ENCODE measurements at places on chromosomes 2 and 18.

DNA sequence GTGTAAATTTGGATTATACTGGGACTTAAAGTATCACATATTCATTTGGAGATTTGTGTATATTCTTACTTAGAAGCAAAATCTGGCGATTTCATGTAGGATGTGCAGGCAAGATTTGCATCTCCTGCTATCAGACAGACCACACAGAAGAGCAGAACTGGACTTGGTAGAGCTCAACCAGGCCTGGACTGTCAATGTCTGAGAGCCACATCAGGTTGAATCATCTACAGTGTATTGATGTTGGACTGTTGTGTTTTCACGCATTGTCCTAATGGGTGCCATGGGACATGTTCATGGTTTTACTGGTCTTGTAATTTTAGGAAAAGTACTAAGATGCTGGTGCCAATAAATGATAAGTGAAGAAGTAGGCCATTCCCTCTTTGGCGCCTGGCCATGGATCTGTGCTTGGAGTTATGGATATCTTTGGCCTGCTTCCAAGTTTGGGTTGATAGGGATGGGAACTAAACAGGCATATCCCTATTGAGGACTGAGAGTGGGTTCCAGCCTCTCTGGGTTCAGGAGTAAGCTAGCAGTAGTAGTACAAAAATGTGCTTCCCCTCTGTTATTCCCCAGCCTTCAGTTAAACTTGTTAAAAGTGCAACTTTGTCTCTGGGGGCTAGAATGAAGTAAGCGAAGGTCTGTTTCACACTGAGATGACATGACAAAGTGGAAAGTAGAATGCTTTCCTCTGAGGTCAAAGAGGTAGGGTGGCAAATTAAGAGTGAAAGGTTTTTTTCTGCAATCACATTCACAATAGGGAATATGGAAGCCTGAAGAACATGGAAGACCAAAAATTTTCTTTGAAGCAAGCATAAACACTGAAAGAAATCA, 49.2 kb upstream of the NEMP2 start:
- DNase-seq = no peak

DNA sequence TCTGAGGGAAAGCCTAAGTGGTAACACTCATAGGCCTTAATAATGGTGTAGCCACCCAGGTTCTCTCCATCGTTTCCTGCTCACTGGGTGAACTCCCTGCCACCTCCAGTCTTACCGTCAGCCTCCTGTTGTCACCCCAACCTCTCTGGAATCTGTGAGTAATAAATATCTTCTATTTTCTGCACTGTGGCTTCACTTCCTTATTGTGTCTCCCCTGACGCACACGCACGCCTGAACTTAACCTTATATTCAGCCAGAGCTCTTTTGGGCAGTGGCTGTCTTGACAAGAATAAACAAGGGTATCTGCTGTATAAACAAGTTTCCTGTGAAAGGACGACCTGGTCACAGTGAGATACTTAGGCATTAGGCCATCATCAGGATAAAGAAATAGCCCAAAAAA, 467.2 kb downstream of the SPAG16 start:
- no peak for DNase-seq

DNA sequence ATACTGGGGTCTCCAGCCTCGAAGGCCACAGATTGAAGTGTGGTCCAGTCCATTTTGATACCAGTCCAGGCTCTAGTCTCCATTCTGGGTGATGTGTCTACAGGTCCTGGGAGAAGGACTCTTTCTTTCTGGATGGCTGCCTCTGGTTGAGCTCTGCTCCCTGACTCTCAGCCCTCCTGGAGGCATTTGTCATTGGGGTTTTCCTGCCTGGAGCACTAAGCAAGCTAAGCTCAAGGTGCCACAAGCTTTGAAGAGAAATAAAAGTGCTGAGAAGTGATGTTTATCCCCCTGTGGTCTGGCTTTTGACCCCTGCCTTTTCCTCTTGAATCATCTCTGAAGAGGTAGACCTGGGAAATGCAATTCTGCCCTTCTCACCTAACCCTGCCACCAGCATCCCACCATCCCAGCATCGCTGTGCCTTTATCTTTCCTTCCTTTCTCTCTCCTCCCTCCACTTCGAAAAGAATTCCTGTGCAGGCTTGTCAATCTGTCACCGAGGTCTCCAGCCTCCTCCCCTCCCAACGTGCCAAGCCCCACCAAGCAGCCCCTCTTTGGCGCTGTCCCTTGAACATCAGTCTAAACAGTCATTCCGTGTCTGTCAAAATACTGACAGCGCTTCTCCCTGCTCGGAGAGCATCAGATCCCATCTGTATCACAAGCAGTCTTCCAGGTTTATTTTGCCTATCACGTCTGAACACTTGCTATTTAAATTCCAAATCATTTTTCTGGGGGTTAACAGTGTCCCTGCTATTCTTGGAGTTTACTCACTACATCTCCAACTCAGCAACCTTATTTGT, 334.6 kb upstream of the SLC14A2 start:
- peak; percentile 20 for DNase-seq

GRCh38 chr2:235734688-235735231, 240.9 kb downstream of the AGAP1 start:
- DNase-seq = no peak

- no peak for DNase-seq
Observed at GRCh38 chr2:190210471-190210870, 109.2 kb downstream of the HIBCH start.

DNA sequence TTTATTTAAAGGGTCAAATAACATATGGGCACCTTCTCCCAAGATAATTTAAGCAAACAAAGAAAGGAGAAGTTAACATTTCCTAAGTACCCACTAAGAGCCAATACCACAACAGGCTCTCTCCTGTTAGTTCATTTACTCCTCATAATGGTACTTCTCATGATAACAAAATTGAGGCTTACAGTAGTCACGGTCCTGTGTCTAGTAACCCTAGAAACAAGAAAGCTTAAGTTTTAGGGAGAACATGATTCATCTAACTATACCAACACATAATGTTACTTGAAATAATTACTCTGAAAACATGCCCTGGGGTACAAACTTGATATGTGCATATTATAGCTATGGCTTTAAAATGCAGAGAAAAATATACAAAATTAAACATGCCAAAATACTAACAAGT, 19.8 kb downstream of the IWS1 start:
- no peak for DNase-seq
